Midbrain (tissue), 1 donor: ENCODE measurements at places on chromosomes 3 and 15.

- DNase-seq: peak; percentile 49
Measured at GRCh38 chr3:32569540-32570420, 878 bp downstream of the DYNC1LI1 start.

- no peak for DNase-seq
Measured at GRCh38 chr3:196971094-196971698, 2.6 kb upstream of the PIGZ start.

DNA sequence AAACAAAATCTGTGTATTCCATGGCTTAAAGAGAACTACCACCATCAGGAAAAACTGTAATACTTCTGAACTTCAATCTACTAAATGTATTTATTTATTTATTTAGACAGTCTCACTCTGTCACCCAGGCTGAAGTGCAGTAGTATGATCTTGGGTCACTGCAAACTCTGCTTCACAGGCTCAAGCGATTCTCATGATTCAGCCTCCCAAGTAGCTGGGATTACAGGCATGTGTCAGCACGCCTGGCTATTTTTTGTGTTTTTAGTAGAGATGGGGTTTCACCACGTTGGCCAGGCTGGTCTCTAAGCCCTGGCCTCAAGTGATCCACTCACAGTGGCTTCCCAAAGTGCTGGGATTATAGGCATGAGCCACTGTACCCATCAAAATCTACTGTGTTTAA is 202.3 kb upstream of the POU1F1 start:
- DNase-seq: no peak

DNA sequence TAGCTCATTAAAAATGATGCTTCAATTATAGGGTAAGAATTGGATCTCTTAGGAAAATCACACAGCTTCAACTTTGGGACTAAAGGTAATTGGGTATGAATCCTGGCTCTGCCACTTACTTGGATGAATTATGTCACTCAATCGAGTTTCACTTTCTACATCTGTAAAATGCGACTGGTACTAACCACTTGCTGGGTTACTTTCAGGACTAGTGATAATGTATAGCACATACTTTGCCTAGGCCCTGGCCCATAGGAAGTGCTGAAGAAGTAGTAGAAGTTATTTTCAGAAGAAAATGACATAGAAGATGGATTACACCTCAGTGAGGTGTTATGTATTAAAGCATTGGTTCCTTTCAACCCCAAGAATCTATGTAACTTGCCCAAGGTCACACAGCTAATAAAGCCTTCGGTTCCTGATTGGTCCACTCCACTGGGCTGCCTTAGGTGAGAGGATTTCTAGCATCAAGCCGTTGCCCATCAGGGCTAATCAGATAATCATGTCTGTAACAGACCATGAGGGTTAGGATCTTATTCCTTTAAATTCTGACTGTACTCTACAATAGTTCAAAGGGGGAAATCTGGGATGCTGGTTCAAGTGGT is 29.4 kb upstream of the AP4E1 start:
- DNase-seq: no peak

DNA sequence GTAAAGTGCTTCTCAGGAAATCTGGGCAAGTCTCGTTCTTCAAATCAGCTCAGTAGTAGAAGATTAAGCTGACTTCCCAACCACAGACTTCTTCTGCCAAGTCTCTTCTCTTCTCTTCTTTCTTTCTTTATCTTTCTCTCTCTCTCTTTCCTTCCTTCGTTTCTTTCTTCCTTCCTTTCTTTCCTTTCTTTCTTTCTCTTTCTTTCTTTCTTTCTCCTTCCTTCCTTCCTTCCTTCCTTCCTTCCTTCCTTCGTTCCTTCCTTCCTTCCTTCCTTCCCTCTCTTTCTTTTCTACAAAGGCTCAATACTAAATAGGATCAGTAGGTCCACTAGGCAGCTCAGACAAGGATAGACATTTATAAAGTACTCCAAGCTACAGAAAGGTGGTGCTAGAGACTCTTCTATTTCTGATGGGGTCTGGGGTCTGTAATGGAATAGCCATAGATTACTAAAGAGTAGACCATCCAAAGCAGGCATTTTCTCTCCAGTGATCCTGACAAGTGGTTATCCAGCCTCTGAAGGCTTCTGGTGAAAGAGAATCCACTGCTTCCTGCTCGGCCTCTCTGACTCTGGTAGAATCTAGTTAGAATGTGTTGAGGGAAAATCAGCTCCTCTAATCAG is 100.8 kb downstream of the TPRG1 start:
- DNase-seq: no peak

GRCh38 chr15:43791993-43792760 is at the start of gene SERF2:
TSS of gene SERF2 (plus strand) at chr15:43792320. CDS start at chr15:43792377, 57 bp downstream.
- peak; percentile 100 for DNase-seq

DNA sequence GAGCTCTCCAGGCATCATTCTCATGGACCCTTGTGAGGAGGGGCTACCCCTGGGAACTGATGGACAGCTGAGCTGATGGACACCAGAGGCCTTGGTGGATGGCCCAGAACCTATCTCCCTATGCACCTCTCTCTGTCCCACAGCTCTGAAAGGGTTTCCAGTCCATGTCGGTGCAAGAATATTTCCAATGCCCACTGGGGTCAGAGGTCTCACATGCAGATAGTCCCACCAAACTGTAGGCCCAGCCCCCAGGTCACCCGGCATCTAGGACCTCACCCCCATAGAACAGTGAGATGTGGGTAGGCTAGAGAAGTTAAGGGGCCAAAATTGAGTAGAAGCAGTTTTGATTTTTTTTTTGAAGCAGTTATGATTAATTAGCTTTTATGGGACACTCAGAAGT is 2.6 kb downstream of the ALPK3 start:
- DNase-seq: no peak

DNA sequence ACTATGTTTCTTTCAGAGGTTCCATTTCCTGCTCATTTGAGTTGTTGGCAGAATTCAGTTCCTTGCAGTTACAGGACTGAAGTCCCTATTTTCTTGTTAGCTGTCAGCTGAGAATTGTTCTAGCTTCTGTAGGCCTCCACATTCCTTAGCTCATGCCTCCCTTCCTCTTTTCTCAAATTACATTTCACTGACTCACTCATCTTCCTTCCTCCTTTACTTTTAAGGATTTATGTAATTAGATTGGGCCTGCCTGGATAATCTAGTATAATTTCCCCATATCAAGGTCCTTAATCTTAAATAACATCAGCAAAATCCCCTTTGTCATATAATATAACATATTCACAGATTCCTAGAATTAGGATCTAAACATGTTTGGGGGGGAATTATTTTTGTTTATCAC is 40.6 kb upstream of the RBMS3 start:
- DNase-seq: no peak

DNA sequence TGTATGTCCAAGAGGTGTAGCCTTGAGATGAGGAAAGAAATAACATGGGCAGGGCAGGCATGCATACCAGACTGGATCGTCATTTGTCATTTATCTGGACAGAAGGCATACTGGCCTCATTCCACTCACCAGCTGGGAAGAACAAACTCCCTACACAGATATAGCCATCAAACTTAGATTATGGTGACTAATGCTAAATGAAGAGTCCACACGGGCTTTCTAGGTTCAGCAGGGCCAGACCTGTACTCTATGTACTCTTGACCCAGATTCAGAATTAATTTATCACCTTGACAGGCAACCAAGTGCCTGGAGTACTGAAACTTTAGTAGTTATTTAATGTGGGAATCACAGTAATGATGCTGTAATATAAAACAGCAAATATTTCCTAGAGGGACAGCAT is 164.3 kb upstream of the IL12A start:
- DNase-seq: no peak

DNA sequence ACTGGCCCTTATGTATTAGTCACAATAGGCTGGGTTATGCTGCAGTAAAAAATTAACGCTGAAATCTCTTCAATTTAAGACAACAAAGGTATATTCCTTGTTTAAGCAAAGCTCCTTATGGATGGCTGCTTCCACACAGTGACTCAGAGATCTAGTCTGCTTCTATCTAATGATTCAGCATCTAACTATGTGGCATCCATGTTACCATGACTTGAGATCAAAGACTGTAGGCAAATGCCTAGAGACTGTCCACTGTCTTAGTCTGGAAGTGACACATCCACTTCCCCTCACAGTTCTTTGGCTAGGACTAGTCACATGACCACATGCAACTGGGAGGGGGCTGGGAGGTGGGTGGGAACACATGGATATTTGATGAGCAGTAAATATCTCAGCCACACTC is 61.3 kb upstream of the PSMD6 start:
- DNase-seq: no peak

DNA sequence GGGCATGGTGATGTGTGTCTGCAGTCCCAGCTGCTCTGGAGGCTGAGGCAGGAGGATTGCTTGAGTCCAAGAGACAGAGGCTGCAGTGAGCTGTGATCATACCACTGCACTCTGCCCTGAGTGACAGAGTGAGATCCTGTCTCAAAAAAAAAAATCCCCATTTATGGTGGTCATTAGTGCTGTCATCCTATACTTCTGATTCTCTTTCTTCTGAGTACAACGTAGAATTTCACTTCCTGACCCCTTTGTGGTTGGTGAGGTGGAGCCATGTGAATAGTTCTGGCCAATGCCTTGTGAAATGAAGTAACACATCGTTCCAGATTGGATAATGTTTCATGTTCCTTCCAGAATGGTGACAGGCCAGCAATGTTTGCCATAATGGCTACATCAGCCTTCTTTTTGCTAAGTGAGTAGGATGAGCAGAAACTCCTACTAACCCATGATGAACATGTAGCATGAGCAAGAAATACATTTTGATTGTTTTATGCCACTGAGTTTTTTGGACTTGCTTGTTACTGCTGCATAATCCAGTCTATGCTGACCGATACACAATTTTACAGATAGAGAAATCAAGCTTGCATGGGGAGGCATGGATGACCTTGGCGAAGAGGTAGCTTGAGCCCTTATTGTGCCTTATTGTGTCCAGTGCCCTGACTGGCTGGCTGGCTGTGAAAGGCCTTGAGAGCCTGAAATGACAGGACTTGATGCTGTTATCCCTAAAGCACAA is 30.9 kb upstream of the TLE3 start:
- DNase-seq: no peak

- DNase-seq: no peak
Measured at GRCh38 chr3:186717039-186717457, at the start of gene KNG1. TSS of gene KNG1 (plus strand) at chr3:186717359. CDS start at chr3:186717543, 184 bp downstream.

DNA sequence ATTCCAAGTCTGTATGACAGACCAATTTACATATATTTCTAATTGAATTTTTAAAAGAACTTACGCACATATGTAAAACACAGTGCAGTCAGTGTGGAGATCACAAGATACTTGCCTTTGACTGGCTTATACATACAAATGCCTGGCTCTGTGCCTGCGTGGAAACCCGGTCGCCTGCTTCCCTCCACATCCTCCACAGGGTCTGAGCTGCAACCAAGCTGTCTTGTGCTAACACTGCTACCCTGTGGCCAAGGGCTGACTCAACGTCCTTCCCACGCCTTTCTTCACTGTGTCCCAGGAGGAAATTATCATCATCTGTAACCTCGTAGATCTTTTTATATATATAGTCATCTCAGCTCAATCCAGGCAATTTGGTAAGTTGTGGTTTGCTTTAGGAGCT is 117.0 kb downstream of the WNT7A start:
- no peak for DNase-seq

- DNase-seq: no peak
Measured at GRCh38 chr3:194772241-194773000, 86.7 kb downstream of the FAM43A start.

GRCh38 chr3:194749631-194750490 is 64.2 kb downstream of the FAM43A start:
- DNase-seq: no peak

GRCh38 chr15:46735115-46735514 is 982.2 kb upstream of the SEMA6D start:
- DNase-seq: no peak

- DNase-seq: no peak
Measured at GRCh38 chr3:144273601-144274000, 302.0 kb downstream of the DIPK2A start.

- DNase-seq: no peak
Measured at GRCh38 chr3:8741581-8742261, 8.1 kb downstream of the CAV3 start.

GRCh38 chr3:126827121-126827520 is 123.1 kb downstream of the CHCHD6 start:
- no peak for DNase-seq

GRCh38 chr3:100047455-100048141 is 66.7 kb downstream of the FILIP1L start:
- DNase-seq: no peak

GRCh38 chr15:52789008-52789600 is 1.0 kb downstream of the ONECUT1 start:
- no peak for DNase-seq

DNA sequence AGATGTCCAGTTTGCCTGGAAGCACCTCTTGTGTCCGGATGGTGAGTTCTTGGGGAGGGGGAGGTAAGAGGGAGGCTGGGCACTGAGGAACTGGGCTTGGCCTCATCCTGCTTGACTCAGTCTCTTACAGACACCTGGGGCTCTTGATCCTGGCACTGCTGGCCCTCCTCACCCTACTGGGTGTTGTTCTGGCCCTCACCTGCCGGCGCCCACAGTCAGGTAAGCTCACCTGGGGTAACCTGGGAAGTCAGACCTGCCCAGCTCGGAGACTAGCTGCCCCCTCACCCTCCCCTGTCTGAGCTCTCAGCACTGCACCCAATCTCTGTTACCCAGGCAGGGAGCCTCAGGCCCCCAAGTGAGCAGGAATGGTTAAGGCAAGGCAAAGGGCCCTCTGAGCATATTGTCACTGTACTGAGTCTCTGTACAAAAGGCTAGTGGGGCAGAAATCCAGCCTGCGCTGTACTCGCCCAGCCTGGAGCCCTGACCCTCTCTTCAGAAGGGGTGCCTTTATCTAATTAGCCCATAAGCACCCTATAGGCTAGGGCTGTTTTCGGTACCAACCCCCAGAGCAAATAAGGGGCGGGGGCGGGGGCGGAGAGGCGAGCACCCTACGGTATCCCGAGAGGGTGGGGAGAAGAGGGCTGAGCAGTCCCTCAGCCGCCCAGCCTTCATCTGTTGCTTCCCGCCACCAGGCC is 2.2 kb upstream of the IL17RC start:
- no peak for DNase-seq
